RCC 7860 (cell line): ENCODE measurements at places on chromosomes 3 and 15.

GRCh38 chr15:81807806-81808205 lies 238.0 kb downstream of the MEX3B start:
- no peak for DNase-seq

DNA sequence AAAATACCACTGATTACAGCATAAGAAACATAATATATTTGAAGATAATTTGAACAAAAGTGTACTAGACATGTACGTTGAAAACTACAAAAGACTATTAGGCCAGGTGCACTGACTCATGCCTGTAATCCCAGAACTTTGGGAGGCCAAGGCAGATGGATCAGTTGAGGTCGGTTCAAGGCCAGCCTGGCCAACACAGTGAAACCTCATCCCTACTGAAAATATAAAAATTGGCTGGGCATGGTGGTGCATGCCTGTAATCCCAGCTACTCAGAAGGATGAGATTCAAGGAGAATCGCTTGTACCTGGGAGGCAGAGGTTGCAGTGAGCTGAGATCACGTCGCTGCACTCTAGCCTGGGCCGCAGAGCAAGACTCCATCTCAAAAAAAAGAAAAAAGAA lies 36.2 kb upstream of the FNDC3B start:
- DNase-seq = no peak

GRCh38 chr3:193928354-193929209 lies 207.4 kb upstream of the HES1 start:
- no peak for DNase-seq

- DNase-seq = no peak
These were observed 686 bp downstream of the VPS8 start for GRCh38 chr3:184812662-184813042.

- no peak for DNase-seq
These were observed 142.8 kb downstream of the EDEM1 start for GRCh38 chr3:5330152-5330810.

GRCh38 chr3:79019137-79019923 lies 748.5 kb downstream of the ROBO1 start:
- peak; percentile 68 for DNase-seq

- no peak for DNase-seq
These were observed 36.4 kb upstream of the MTHFS start for GRCh38 chr15:79933231-79933630.

DNA sequence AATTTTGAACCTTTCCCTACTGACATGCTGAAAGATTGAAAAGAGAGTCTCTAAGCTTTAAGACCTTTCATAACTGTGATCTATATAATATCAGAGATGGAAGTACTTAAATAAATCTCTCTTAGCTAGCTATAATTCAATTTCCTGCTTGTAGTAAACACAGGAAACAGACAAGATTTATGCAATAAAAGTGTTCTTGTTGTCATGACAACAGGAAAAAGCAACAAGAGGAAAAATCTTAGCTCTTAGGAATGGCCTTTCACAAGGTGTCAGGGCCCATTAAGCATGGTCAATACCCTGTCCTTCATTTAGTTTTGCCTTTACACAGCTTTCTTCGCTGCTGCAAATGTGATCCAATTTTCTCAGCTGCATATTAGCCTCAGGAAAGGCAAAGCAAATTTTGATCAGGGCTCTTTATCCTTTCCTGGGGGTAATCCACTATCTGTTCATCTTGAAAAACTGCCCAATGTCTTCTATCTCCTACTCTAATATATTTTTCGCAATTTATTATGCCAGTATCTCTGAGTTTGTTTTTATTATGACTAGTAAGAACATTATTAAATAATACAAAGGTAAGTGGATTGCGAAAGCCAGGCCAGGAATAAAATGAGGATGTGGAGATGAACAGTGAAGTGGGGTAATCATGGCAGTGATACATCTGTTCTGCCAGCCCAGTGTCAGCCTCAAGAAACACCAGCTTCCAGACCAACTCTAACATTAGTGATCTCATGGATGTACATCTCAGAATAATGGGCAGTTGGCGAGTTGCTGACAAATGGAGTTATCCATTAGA lies 28.7 kb downstream of the SIDT1 start:
- DNase-seq = no peak

GRCh38 chr3:66525771-66526170 lies 24.9 kb upstream of the LRIG1 start:
- no peak for DNase-seq

DNA sequence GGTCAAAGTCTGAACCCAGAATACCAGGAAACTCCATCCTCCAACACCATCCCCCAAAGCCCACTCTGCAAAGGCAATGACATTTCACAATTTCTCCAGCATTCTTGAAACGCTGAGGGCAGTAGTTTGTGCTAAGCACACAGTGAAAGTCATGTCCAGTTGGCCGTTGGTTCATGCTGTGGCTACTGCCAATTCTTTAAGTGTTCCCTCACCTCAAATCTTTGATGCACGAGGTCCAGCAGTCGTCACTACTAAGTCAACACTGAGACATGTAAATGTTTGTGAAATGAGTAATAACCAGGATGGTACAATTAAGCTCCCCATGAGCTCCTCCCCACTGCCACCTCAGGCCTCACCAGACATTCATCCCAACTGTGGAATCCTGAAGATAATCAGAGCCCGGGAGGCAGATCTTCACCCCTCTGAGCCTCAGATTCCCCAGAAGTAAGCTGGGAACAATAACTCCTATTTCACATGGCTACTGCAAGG lies 7.0 kb downstream of the SUCLG2 start:
- peak; percentile 99 for DNase-seq

DNA sequence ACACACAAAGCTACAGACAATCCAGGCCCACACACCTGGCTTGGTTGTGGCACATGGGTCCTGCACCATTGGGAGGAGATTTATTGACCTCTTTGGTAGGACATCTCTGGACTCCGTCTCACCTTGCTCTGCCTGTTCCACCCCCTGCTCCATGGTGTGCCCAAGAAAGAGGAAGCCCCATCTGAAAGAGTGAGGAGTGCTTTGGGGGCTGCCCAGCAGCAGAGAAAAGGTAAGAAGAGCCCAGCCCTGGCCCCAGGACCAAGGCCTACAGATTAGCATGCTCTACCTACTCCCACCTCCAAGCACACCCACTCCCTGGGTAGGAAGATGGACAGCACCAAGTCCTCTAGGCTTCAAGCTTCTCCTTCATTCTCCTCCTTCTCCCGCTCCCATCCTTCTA lies 3.2 kb upstream of the DCAF1 start:
- DNase-seq = no peak

GRCh38 chr3:61903931-61904657 lies 342.7 kb downstream of the PTPRG start:
- no peak for DNase-seq
